ENCODE measurements at places on chromosomes 5 and 9.

- no peak for DNase-seq
These were observed 10.5 kb upstream of the SPATA31E1 start for GRCh38 chr9:87872079-87872624.

DNA sequence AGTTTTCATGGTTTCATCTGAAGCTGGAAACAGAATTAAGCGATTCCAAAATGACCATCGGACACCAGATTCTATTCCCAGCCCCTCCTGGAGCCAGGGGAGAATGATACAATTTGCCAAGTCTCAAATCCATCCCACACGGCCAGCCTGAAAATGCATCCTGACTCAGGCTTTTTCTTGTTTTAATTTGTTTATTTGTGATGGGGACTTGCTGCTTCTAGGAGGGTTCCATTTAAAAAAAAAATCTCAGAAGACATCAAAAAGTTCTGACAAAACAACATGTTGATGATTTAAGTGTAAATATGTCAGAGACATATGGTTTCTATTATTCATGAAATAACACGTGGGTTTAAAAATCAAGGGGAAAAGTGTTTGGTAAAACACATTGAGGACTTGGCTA lies 173.2 kb downstream of the GAS1 start:
- DNase-seq = no peak

- DNase-seq = no peak
These were observed 50.7 kb downstream of the WNK2 start for GRCh38 chr9:93234600-93234999.

DNA sequence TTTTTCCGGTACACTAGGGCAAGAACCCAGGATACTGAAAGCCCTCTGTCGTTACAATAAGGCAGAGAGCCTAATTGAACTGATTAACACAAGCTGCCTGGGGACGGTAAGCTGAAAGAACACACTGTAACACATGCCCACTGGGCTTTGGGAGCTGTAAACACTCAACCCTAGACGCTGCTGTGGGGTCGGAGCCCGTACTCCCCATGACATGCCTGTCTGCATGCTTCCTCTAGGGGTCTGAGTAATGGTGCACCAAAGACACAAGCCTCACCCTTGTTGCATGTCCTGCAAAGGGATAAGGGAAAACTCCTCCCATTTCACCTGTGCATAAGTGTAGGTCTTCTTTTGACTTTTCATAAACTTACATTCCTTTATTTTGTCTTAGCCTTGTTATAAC lies 194.0 kb downstream of the FBXL7 start:
- no peak for DNase-seq

GRCh38 chr5:62977661-62978060 lies 399.0 kb downstream of the LRRC70 start:
- DNase-seq = no peak

DNA sequence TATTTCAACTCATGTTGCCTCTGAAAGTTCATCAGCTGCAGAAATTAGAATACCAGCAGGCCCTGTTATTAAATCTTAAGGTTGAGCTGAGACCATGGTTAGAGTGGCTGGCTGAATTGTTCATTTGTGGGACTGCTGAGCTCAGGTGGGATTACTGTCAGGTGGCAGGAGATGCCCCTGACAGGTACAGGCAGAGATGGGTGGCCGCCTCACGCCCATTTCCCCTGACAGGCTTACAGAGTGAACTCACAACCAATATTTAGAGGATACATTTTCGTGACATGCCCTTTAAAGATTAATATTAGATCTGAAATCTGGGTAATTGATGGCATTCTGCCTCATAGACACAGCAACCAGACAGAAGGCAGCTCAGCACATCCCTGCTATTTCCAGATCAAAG lies 136.0 kb downstream of the MVB12B start:
- no peak for DNase-seq

DNA sequence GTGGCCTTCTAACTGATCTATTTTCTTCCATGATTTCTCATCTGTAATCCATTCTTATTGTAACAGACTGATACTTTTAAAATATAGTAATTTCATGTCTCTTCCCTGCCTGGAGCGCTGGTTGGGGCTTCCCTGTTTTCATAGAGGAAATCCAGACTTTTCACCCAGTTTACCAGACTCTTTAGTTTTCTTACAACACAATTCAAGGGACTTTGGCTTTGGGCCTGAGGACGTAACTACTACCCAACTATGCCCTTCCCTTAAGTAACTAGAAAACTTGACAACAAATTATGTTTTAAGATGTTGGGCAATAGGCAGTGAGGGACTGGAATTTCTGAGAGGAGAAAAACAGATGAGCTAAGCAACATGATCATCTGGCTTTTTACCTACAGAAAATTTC lies 289.6 kb downstream of the FGF10 start:
- DNase-seq = no peak

DNA sequence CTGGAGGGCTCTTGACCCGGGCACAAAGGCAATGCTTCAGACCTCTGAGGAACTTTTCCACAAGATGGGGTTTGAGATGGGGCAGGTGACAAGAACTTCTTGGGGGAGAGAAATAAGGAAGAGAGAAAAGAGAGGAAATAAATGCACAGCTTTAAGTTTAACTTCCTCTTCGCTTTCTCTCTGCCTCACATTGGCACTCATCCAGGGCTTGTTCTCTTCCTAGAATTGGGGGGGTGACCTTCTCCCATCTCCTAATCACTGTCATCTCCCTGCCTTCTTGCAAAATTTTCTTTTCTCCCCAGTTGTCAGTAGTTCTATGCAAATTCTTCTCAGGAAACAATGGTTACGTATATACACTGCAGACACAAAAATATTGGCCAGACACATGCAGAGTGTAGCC lies 19.1 kb upstream of the ADCY2 start:
- no peak for DNase-seq

GRCh38 chr9:75133396-75133795 lies 45.1 kb downstream of the OSTF1 start:
- no peak for DNase-seq

GRCh38 chr9:127561491-127562278 lies 50.4 kb upstream of the STXBP1 start:
- DNase-seq = no peak

- no peak for DNase-seq
These were observed 96.9 kb downstream of the SLC1A3 start for GRCh38 chr5:36703245-36703860.

GRCh38 chr9:27929841-27930240 lies 356.6 kb upstream of the C9orf72 start:
- DNase-seq = no peak

- no peak for DNase-seq
These were observed 10.3 kb downstream of the FAT2 start for GRCh38 chr5:151580858-151581257.

DNA sequence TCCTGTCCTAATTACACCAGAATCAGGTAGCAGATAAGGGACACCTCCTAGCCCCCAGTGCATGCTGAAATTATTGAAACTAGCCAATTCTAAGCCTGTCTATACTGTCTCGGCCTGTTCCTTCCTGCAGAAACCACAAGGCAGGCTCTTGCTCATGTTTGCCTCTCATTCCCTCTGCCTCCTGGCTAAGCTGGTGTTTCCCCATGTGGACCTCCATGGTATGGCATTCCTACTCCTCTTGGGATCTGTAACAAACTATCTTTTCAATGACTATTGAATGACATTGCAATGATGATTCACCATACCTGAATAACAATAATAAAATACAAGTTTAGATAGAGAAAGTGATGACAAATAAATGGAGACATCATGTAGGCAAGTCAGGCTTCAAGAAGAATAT lies 35.6 kb upstream of the ADAMTS16 start:
- no peak for DNase-seq

DNA sequence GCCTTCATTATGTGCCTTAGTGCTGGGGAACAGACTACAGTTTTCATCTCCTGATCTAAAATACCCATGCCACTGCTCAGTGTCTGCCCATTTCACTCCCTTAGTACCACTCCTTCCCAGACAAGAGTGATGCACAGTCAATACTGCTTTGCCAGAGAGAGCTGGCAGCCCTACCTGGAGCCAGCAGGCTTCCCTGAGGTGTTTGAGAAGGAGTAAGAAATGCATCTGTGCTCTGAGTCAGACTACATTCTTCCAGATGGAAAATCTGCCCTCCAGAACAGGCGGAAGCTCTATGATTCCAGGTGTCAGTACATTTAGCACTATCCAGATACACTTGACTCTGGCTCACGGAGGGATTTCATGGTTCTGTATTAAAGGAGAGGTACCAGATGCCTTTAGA lies 209.8 kb downstream of the BRINP1 start:
- no peak for DNase-seq

DNA sequence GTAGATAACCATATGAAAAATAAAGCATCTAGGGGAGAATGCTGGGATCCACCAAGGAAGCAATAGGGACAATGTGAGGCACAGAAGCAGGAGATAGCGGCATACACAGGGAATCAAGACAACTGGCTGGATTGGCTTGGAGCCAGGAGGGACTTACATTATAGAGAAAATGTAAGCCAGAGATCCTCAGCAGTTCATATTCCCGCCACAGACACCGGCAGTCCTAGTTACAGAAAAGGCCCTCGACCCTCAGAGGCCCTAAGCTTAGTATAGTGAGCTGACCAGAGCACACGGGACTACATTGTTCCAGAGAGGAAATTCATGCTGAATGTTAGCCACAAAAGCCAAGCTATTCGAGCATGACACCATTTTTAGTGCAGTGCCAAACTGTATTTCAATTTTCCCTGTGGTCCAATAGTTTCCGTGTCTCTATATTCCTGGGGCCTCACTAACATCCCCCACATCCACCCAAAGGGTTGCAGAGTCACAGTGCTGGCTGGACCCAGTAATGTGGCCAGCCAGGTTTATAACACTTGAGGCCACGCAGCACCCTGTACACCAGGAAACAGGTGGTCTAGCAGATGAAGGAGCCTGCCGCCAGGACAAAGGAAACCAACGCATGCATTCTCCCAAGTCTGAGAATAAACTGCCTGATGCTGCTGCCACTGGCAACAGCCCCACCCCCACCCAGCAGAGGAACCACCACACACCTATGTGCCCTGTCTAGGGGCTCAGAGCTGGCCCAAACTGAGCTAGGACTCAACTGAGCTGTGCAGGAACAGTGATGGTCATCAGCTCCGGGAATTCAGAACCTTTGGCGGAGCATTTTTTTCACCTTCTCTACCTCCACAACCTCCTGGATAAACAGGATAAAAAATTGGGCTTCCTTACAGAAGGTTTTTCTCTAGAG lies 693.2 kb upstream of the CHD1 start:
- no peak for DNase-seq

GRCh38 chr9:91458906-91459305 lies 35.3 kb upstream of the NFIL3 start:
- DNase-seq = no peak

GRCh38 chr5:62494772-62495171 lies 82.2 kb downstream of the IPO11 start:
- DNase-seq = no peak

DNA sequence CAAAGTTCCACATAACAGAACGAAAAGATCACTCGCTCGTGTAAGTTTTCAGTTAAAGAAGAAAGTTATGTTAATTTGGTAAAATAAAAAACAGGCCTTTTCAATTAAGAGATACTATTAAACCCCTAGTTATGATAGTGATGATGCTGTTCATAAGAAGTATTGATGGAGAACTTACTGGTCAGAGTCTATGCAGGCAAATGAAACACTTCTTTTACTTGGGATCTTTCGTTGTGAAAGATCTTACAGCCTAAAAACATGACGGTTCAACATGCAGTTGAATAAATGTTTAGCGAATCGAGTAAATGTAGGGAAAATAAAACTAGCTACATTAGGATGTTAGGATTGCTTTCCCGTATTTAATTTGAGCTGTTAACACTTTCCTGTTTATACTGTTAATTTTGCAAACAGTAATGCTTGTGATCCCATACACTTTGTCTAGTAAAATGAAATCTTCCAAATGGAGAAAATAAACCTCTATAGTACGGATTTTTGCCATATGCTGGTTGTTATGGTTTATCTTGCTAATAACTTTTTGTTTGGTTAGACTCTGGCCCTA lies 2.0 kb downstream of the RHOBTB3 start:
- no peak for DNase-seq

DNA sequence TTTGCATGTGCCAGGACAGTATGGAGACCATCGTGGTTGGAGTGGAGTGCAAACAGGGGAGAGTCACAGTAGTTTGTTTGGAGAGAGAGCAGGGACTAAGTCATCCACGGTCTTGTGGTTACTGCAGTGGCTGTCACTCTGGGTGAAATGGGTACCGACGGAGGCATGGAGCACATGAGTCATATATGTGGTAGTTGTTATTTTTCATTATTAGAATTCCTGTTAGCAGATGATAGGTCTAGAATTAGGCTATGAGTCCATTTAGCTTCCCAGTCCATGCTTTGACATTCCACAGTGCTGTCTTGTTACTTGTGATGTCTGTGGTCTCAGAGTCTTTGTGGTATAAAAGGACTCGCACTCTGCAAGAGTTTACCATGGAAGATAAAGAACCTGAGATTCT lies 303.9 kb downstream of the DMRT2 start:
- no peak for DNase-seq

GRCh38 chr9:136926154-136926704 lies 18.3 kb downstream of the FBXW5 start:
- no peak for DNase-seq

GRCh38 chr5:33841891-33842290 lies 49.9 kb downstream of the ADAMTS12 start:
- no peak for DNase-seq

- no peak for DNase-seq
These were observed 43.1 kb downstream of the SPATA31D1 start for GRCh38 chr9:82031538-82032280.

- no peak for DNase-seq
These were observed 45.0 kb downstream of the CRB2 start for GRCh38 chr9:123400926-123401503.

GRCh38 chr5:116953251-116953930 lies 378.8 kb upstream of the SEMA6A start:
- DNase-seq = no peak
